Uterine smooth muscle cell (primary cell): ENCODE measurements at places on chromosomes 2 and 18. TPM values are rescaled to one million over a fixed set of nuclear protein-coding genes. Genes with fewer than 3 reads are reported as not detected.

The TSHZ1 gene
- total RNA-seq, result 6.6 and 8.1 TPM in 2 replicates

The TRABD2A gene
- total RNA-seq, result 2.5 and 4.8 TPM in 2 replicates

The FAM237A gene
- total RNA-seq, result not detected in 2 replicates

The ADRA2B gene
- under 0.01 TPM in 1 of 2 replicates, not detected in the other for total RNA-seq

The CACNB4 gene
- total RNA-seq, result 0.33 and 0.87 TPM in 2 replicates

The ERMN gene
- total RNA-seq, result not detected in 2 replicates

The DUSP2 gene
- total RNA-seq, result 1.7 and 2.3 TPM in 2 replicates

The B3GNT7 gene
- 0.11 and 0.12 TPM in 2 replicates for total RNA-seq

The SH3BP4 gene
- 30.5 and 43.1 TPM in 2 replicates for total RNA-seq

The XDH gene
- total RNA-seq, result under 0.01 and 1.2 TPM in 2 replicates

The HRH4 gene
- total RNA-seq, result under 0.01 and 0.12 TPM in 2 replicates

The TMEM17 gene
- 1.6 and 2.0 TPM in 2 replicates for total RNA-seq
